ENCODE measurements at places on chromosomes 4 and X. TPM values are rescaled to one million over a fixed set of nuclear protein-coding genes. Genes with fewer than 3 reads are reported as not detected.

DNA sequence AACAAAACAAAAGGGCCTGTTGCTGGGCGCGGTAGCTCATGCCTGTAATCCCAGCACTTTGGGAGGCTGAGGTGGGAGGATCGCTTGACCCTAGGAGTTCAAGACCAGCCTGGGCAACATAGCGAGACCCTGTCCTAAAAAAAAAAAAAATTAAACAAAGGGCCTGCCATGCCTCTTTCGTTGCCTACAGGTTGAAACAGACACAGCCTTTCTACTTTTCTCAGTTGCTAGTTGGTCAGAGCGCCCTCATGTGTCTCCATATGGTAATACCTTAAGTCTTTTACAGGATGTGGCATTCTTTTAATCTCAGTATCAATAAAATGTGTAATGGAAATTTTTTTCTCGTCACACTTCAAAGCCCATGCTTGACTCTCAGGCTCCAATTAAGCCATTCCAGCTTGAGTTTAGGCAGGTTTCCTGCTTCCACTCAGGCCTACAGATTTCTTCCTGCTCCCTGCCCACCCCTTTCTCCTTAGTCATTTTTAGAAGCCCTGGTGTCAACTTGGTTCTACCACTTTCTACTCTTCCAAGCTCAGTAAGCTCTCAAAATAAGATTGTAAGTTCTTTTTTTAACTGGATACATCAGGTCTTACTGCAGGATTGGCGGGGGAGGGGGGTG lies 4.6 kb upstream of the SOWAHD start:
- no peak for DNase-seq

DNA sequence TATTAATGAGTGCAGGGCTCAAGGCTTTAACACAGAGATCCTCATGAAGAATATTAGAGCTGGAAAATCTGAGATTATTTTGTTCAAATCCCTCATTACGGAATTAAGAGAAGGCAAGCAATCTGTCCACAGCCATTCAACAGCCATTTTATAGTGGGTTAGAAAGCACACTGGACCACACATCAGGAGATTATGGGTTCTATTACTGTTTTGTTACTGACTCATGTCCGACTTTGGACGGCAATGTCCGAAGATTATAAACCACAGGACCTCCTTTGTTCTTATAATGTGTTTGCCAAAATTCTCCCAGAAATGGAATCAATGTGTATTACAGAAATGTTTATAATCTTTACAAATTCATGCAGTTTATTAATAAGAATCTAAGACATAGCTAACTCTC lies 8.1 kb downstream of the LAMTOR3 start:
- DNase-seq = no peak

Gene SETD7
- 17.4 TPM for polyA plus RNA-seq

- no peak for DNase-seq
These were observed 136.5 kb downstream of the RAB28 start for GRCh38 chr4:13347517-13348125.

Gene MAGEA9B
- polyA plus RNA-seq = not detected

GRCh38 chrX:79089896-79090584 lies 54.4 kb upstream of the GPR174 start:
- DNase-seq = no peak

Gene PTPN13
- polyA plus RNA-seq = 114 TPM

- DNase-seq = no peak
These were observed 40.1 kb downstream of the OFD1 start for GRCh38 chrX:13774696-13775095.
